ENCODE measurements at places on chromosomes 4 and X.

- peak; percentile 71 for DNase-seq
These were observed 6.7 kb downstream of the FGFBP2 start for GRCh38 chr4:15956179-15956850.

DNA sequence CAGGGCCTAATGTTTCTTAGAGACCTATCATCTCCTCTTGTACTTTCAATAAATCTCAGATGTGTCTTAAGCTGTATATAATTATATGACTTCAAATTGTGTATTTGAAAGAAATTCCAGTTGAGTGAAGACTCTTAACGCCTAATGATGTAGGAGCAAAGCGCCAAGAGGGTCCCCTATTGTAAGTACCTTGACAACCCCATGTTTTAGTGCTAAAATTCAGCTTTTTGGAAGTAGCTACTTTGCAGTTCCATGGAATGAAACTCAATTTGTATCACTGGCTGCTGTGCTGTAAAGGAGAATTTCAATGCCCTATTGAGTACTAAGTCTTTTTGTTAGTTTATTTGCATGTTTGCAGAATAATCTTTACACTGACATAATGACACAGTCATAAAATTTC lies 1826.6 kb upstream of the AGA start:
- no peak for DNase-seq

DNA sequence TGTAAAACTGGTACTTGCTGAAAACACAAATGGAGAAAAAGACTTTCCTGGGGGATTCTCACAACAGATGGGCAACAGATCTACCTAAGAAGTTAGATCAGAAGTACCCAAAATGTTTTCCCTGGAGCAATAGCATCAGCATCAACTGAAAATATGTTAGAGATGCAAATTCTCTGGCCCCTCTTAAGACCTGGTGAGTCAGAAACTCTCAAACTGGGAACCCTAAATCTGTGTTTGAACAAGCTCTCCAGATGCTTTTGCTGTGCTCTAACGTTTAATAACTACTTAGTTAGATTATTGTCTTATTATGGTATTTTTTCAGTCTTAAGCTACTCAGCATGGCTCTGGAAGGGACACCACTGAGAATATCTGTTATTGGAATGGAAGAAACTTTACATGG lies 55.2 kb upstream of the TRPC3 start:
- DNase-seq, result no peak

- DNase-seq, result no peak
These were observed 136.2 kb downstream of the CPXCR1 start for GRCh38 chrX:88883200-88883599.

GRCh38 chr4:135240796-135241195 lies 1039.2 kb upstream of the PABPC4L start:
- no peak for DNase-seq

GRCh38 chr4:53450773-53451172 lies 73.3 kb downstream of the FIP1L1 start:
- no peak for DNase-seq

DNA sequence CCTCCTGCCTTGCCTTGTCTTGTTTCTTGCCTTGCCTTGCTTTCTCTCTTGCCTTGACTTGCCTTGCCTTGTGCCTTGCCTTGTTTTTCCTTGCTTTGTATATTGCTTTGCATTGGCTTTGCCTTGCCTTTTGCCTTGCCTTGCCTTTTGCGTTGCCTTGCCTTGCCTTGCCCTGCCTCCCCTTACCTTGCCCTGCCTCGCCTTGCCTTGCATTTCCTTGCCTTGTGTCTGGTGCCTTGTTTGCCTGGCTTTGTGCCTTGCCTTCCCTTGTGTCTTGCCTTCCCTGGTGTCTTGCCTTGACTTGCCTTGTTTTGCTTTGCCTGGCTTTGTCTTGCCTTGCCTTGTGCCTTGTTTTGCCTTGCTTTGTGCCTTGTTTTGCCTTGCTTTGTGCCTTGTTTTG lies 89.7 kb downstream of the TAB3 start:
- DNase-seq, result no peak

GRCh38 chr4:116838609-116839008 lies 246.8 kb downstream of the TRAM1L1 start:
- DNase-seq, result no peak

DNA sequence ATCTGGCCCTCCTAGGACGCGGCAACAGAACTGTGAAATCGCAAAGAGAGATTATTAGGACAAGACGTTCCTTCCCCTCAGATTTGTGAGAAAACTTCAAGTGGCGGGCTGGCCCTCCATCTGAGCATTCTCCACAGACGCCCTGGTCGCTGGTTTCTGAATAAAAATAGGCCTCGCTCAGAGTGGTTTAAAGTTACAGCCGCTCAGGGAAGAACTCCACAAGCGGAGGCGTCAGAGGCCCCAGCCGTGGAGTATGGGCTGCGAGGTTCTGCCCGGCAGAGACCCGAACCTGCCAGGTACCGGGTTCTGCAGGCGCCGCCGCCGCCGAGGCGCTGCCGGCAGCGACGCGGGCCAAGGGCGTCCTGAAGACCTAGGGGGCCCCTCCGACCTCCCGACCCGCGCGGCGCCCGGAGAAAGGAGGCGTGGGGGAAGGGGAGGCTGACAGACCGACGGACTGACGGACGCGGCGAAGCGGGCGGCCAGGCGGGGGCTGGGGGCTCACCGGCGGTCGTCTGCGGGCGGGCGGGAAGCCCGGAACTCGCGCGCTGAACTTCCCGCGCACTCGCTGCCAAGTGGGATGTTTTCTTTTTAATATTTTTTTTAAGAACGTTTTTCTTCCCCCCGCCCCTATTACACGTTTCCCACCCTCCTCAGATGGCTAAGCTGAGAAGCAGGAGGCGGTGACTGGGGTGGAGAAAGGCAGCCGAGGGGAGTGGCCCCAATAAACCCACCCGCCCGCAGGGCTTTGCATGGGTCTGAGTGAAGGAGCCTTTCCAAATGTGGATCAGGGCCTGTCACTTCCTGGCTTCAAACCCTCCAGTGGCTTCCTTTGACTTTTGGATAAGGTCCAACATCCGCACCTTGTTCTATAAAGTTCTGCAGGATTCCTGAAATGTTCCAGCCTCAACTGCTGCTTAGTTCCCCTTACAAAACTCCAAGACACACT lies at the start of gene PABPC4L:
Gene PABPC4L, minus strand, starts transcription at position 574 of the 946 bp plus-strand sequence. CDS start 770 bp downstream, outside the sequence.
- DNase-seq, result no peak

- DNase-seq, result no peak
These were observed 82.9 kb downstream of the RTL5 start for GRCh38 chrX:72048510-72049455.

DNA sequence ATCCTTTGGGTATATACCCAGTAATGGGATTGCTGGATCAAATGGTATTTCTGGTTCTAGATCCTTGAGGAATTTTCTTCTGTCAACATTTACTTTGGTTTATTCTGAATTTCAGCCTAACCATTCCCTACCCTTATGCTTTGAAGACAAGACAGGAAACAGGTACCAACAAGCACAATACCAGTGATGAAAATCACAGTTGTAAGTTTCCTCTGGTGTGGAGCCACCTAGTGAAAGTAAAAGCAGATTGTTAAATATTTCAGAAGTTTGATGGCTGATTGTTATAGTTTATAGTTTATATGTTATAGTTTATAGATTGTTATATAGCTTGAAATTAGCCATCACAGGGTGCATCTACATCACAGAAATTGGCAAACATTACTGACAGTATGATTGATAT lies 104.5 kb upstream of the AGA start:
- no peak for DNase-seq
